ENCODE measurements at places on chromosomes 1 and 21.

GRCh38 chr1:208040821-208041297 lies 129.9 kb upstream of the CD34 start:
- DNase-seq = no peak

- DNase-seq = no peak
These were observed 1.5 kb downstream of the SHISA4 start for GRCh38 chr1:201890223-201890622.

DNA sequence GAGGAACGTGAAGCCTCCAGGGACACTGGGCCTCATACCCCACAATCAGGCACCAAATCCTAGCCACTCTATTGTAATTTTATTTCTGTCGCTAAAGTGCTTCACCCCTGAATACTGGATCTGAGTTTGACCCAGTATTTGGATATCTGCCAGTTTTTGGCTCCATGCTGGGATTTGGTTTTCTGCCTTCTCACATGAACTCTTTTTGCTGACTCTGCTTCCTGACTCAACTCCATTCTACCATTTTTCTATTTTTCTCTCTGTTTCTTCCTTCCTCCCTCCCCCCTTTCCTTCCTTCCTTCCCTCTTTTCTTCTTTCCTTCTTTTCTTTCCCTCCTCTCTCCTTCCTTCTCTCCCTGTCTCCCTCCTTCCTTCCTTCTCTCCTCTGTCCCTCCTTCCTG lies 151.3 kb upstream of the GJB5 start:
- DNase-seq = no peak

DNA sequence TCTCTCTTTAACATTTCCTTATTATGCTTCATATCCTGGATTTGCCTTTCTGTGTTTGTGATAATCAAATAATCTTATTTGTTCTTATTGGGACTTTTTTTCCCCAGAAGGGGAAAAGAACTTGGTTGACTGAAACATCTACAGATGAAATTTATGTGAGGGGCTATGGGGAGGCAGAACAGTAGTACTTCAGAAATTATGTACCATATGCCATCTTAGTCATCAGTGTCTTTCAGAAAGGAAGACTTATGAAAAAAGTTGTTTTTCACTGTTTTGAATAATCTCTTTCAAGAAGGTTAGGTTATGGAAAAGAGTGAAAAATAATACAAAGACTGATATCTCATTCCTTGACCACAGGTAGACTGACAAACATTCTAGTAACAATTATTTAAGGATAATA lies 30.2 kb upstream of the TRAF5 start:
- no peak for DNase-seq

DNA sequence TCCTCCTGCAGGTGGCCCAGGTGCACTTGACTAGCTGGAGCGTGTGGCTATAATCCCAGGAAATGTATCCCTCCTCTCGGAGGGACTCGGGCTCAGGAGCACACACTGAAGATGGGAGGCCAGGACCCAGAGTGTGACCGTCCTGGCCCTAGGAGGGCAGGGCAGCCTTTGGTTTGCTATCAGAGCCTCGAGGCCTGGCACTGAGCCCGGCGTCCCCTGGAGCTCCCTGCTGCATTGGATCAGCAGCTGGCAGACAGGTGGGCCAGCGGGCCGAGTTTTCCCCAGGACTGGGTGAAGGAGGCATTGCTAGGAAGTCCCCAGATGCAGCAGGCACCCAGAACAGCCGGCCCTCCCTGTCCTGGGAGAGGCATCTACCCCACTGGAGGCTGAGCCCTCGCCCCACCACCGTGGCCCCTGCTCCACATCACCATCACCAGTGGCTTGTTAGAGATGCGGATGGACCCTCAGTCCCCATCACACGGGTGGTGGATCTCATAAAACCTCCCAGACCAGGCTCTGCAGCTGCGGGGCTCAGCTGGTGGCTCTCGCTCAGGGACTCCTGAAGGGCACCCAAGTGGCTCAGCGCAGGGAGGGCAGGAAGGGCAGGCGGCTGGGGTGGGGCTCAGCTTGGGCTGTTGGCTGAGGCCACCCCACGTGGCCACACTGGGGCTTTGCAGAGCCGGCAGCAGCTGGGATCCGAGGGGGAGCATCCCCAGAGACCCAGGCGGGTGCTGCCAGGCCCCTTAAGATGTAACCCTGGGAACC lies 32.7 kb upstream of the POFUT2 start:
- DNase-seq = no peak

GRCh38 chr1:92822879-92823278 lies 9.0 kb upstream of the RPL5 start:
- DNase-seq = no peak

DNA sequence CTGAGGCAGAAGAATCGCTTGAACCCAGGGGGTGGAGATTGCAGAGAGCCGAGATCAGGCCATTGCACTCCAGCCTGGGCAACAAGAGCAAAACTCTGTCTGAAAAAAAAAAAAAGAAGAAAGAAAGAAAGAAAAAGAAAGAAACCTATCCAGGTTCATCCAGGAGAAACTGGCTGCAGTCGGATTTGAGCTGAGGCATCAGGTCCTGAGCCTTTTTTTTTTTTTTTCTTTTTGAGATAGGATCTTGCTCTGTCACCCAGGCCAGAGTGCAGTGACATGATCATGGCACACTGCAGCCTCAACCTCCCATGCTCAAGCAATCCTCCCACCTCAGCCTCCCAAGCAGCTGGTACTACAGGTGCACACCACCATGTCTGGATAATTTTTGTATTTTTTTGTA lies 22.5 kb upstream of the LUZP1 start:
- no peak for DNase-seq

DNA sequence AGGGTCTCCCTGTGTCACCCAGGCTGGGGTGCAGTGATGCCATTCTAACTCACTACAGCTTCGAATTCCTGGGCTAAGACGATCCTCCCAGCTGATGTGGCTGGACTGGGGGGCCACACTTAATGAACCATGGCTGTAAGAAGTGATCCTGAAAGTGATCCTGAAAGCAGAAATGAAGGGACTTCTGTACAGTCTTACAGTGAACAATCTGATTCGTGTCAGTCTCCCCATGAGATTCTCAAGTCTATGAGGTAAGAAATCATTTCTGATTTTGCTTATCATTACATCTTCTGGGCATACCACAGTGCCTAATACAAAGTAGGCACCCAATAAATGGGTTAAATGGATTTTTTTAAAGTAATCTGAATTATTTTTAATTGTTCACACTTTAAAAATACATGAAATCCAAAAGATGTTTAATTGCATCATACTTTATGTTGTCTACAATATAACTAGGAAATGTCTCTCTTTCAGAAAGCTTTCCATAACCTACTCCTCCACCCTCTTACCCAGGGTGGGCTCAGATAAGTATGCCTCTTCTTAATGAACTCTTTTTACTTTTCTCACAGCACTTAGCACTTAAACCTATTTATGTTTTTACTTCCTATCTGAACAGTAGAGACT lies 21.5 kb downstream of the TUT4 start:
- DNase-seq = no peak

DNA sequence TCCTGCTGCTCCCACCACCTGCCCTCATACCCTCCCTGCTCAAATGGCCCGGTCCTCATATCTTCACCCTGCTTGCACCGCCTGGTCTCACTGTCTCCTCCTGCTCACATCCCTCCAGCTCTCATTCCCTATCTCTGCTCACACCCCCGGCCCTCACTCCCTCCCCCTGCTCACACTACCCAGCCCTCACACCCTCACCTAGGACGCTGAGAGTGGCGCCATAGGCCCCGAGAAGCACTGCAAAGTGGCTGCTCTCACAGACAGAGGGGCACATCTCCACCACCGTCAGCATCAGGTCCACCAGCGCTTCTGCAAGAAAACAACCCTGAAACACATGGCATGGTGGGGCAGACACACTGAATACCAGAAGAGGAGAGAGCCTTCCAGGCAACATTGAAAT lies 38.6 kb downstream of the MRAP start:
- DNase-seq = no peak

- no peak for DNase-seq
These were observed 71.3 kb upstream of the CNTN2 start for GRCh38 chr1:204971517-204972336.

Data from activated CD4-positive, alpha-beta T cell treated with anti-CD3 and anti-CD28 coated beads for 48 hours (primary cell).